ENCODE measurements at places on chromosomes 12 and 14.

DNA sequence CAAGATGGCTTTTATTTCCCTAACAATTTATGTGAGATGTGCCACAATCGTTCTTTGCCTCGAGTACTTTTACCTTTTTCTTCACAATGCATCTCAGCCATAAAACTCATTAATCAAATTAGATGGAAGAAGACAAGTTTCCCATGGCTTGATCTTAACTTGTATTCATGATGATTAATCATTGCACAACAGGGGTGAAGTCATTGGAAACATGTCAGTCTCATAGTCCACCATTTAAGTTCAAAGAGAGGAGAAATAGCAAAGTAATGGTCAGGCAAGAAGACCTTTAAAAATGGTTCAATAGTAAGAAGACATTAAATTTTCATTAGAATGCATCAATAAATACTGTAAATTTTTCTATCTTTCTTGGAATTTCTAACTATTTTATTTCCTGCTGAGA lies 136.3 kb downstream of the FOXG1 start:
- no peak for DNase-seq

DNA sequence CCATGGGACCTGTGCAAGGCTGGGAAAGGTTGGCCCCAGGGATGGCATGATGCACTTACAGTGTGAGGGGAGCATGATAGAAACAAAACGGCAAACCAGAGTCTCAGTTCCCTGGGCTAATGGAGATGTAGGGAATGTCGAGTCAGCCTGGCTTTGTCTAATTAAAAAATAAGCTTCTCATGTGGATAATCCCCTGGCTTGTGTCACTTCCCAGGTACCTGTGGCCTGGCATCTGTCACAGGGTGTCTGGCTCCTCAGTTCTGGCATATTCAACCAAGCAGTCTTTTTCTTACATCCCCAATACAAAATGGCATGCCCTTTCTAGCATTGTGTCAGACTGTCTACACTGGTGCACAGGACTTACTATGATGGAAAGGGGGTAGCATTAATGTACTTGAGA lies 261.4 kb downstream of the GRIN2B start:
- no peak for DNase-seq

DNA sequence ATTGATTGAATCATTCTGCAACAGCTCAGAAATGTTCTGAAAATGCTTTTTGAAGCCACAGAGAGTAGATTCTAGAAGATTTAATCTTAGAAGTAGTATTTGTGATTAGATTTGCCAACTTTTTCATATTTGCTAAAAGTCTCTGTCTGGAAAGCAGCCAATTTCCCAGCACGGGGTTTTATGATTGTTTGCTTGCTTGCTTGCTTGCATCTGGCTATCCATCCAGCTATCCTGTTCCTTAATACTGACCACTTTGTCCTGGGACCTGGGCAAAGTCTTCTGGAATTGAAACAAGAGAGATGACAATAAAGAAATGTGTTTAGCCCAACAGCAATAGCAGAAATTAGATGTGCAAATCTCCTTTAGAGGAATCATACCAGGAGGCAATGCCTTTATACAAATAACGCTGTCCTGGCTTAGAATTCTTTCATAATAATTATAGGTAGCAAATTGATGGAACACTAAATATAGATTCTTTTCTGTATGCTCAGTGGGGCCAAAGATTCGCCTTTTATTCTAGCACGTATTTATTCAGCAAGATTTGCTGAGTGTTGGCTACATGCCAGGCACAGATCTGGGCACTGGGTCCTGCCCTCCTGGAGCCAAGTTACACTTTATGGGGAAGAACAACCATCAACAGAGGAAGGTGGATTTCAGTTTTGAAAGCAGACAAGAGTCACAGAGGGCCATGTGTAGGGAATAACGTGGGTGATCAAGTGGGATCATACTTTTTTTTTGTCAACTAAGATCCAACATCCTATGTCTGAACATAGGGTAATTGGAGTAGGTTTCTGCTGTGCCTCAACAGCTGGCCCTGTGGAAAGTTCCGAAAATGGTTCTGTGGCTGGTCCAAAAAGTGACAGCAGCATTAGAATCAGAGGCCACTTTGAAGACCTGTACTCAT lies 25.3 kb downstream of the MYBPC1 start:
- no peak for DNase-seq

- DNase-seq = no peak
These were observed 24.5 kb upstream of the COL2A1 start for GRCh38 chr12:48028541-48029431.

- DNase-seq = peak; percentile 81
These were observed 33.7 kb downstream of the FGFR1OP2 start for GRCh38 chr12:26971963-26972362.

GRCh38 chr12:442235-442884 lies 17.4 kb upstream of the B4GALNT3 start:
- peak; percentile 42 for DNase-seq

GRCh38 chr12:28057856-28058615 lies 85.5 kb upstream of the PTHLH start:
- DNase-seq = peak; percentile 58

- DNase-seq = no peak
These were observed 135.1 kb downstream of the RBM19 start for GRCh38 chr12:113831016-113831415.

All from activated CD4-positive, alpha-beta T cell treated with anti-CD3 and anti-CD28 coated beads, Interleukin-10, Interleukin-2, amounts not matched to agents 100 ng/mL and 50 ng/mL, durations not matched to agents 16 hours and 8 hours (primary cell).